ENCODE measurements at places on chromosomes 16 and 17.

- no peak for DNase-seq
These were observed 129.0 kb downstream of the SKAP1 start for GRCh38 chr17:48301002-48301401.

DNA sequence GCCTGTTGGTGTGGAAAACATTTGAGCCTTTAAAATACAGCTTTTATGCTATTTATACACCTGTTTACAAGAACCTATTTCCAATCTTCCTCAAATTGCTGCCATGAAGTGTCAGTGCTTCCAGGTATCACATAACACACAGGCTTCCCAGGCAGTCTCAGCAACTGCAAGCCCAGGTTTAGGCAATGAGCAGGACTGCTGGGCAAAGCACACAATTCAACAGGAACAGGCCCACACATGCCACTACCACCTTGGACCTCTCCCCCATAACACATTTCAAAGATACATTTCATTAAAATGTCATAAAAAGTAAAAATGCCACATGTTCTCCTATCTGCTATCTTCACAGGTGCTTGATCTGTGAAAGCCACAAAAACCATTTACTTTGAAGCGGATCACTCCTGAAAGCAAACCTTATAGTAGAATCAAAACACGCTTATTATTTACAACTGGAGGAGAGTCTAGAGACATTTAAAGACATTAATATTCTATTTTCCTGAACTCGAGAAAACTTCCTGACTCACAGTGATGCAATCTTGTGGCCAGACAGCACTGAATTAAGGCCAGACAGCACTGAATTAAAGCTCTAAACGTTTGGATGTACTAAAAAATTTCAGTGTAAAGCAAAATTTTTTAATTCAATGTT is 31.5 kb downstream of the ANKFY1 start:
- DNase-seq: no peak

DNA sequence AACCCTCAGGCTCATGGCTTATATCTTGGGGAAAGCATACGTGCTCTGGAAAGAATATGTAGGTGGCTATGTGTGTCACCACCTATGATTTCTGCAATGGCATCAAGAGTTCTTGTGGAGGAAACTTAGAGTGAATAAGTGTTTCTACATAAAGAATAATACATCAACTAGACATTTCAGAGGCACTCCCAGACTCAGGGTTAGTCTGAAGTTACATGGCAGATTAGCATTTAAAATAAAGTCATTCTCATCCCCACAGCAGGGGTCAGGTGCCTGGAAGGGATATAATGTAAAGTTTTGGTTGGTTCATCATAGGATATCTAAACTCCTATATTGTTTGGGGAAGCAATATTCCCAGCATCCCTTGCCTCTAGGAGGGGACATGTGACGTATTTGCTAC is 182.1 kb downstream of the PCTP start:
- no peak for DNase-seq

- DNase-seq: no peak
These were observed 12.2 kb downstream of the ZNHIT3 start for GRCh38 chr17:36498560-36499300.

GRCh38 chr16:4754865-4755264 is 12.1 kb downstream of the ZNF500 start:
- DNase-seq: no peak

DNA sequence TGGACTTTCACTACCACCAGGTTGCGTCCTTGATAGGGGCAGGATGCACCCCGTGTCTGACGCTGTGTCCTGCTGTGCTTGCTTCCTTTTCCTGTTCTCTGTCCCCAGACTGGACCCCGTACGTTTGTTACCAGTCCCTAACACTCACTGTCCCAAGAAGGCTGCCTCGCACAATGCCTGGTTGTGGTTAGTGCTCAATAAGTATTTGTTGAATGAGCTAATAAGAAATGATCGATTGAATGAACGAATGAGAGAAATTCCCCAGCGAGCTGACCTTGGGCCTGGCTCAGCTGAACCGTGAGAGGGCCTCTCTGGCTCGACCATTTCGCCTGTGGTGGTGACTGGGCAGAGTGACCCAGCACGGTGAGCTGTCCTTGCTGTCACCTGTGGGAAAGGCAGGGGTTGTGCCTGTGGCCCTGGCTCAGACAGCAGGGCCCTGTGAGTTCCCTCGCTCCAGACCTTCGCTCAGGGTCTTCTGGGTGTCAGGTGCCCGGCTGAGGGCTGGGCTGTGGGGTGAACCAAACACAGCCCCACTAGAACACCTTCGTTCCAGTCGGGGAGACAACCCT is 20.9 kb downstream of the CMIP start:
- DNase-seq: no peak

- DNase-seq: no peak
These were observed 2.5 kb downstream of the MAF start for GRCh38 chr16:79598063-79598347.

GRCh38 chr17:13102477-13102876 is 84.7 kb upstream of the ELAC2 start:
- no peak for DNase-seq

DNA sequence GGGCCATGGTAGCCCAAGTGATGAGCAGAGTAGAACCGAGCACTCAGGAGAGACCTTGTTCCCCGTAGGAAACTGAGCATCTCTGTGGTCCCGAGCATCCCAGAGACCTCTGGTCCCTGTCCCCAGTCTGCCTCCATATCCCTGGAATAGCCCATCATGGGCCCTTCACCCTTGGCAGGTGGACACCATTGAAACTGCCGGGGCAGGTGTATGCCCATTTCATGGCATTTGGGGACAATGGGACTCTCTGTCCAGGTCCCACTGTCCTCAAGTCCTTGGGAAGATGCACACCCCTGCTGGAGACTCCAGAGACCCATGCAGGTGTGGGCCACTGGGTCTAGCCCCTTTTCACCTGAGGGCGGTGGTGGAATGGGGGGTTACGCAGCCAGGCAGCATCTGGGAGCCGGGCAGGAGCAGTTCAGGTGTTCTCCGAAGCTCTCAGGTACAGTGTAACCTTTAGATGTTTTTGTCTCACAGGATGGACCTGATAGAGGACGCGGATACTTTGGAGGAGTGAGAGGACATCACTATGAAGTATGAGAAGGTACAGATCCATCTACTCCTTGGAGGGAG is 75.9 kb downstream of the GOSR1 start:
- no peak for DNase-seq

DNA sequence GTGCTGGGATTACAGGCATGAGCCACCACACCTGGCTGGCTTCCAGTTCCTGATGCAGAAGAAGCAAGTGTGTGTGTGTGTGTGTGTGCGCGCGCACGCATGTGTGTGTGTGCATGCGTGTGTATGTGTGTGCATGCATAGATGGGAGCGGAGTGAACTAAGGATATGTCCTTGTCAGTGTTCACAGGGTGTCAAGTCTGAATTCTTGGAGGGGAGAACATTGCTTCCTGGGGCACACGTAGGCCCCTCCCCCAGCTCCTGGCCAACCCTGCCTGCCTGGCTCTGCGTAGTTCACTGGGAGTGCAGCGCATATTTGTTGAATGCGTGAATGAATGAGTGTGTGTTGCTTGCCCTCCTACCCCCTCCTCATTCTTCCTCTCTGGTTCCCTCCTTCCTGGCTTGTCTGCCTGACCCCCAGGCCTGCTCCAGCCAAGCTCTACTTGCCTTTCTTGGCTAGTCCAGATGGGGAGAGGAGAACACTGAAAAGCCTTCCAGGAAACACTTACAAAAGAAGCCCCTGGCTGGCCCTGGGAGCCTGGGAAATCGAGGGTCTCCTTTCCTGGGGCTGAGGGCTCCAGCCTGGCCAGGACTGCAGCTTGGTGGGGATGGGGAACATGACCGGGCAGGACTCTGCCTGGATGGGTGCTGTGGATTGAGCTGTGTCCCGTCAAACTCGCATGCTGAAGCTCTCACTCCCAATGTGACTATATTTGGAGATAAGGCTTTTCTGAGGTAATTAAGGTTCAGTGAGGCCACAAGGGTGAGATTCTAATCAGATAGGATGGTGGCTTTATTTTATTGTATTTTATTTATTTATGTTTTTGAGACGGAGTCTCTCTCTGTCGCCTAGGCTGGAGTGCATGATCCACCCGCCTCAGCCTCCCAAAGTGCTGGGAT is 27.9 kb downstream of the IGFBP4 start:
- no peak for DNase-seq

DNA sequence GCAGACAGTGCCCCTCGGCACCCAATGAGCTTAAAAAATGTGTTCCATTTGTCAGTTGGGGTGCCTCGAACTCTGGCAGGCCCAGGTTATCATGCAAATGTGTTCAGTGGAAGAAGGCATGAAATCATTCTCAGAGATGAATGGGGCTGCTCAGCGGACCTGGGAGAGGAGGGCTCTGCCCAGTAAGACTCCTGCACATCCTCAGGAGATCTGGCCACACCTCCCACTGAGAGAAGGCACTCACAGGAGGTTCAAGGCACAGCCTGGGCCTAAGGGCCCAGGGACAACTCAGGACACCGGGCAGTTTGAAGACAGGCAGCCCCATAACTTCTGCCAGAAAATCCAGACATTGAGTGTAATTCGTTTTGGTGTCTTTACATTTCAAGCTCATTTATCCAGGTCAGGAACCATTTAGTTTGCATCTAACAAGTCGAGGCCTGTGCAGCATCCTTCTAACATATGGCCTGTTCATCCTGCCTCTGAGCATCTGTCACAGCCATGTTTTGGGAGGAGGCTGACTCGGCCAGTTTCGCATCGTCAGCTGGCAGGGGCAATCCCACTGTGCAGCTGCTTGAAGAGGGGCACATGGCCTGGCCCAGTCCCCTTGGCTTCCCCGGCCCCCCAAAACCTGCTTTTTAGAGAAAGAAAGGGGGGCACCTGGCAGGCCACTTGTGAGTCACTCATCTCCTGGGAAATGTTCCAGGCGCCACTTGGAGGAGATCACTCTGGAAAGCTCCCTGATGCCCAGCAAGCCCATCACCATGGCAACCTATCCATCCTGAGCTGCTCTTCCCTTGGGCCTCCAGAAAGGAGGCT is 31.2 kb upstream of the BCAR1 start:
- no peak for DNase-seq

GRCh38 chr17:18976201-18976600 is 24.2 kb downstream of the SLC5A10 start:
- DNase-seq: no peak

DNA sequence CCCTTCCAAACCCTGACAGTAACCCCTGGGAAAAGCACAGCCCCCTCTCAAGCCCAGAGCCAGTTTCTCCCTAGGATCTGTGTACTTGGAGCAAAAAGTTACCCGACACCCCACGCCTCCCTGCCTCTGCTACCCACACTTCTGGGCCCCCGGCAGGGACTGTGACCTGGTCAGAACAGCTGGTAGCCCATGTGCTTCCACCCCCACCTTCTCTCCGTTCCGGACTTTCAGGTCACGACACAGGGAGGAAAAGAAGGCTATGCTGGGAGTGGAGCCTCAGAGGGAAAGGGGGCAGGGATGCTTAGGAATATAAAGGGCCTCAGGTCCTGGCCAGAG is 6.4 kb downstream of the PPY start:
- no peak for DNase-seq

- DNase-seq: no peak
These were observed 162.5 kb upstream of the SDK2 start for GRCh38 chr17:73806768-73807167.

DNA sequence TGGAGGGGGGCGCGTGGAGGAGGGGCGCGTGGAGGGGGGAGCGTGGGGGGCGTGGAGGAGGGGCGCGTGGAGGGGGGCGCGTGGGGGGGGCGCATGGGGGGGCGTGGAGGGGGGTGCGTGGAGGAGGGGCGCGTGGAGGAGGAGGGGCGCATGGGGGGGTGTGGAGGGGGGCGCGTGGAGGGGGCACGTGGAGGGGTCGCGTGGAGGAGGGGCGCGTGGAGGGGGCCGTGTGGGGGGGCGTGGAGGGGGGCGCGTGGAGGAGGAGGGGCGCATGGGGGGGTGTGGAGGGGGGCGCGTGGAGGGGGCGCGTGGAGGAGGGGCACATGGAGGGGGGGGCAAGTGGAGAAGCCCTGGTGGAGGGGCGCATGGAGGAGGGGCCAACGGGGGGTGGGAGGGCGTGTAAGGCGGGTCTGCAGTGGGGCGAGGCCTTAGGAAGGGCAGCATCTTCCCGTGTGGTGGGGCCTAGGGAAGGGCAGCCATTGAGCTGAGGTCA is 7.3 kb downstream of the MSLN start:
- DNase-seq: no peak

GRCh38 chr16:74832228-74832627 is 57.6 kb upstream of the FA2H start:
- DNase-seq: no peak

DNA sequence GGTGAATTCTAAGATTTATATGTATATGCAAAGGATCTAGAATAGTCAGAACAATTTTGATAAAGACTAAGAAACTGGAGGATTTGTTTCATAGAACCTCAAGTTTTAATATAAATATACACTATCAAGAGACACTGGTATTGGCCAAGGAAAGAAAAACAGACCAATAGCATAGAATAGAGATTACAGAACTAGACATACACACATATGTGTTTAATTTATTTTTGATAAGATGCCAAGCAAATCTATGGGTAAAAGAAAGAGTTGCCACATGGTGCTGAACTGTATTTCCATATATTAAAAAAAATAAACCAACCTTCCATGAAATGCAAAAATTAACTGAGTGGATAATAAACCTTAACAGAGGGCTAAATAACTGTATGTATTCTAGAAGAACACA is 27.9 kb upstream of the LRRC37A3 start:
- DNase-seq: no peak

DNA sequence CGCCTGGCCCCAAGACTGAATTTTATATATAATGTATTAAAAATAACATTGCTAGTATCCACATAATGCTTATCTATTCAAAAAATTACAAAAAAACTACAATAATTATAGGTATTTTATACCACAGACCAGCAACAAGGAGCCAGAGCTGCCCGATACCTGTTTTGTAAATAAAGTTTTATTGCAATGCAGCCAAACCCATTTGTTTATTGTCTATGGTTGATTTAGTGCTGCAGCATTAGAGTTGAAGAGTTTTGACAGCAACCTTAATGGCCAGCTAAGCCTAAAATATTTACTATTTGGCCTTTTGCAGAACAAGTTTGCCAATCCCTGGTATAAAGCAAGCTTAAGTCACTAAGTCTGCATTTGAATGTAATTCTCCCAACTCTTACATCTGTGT is 5.6 kb downstream of the MEIOC start:
- no peak for DNase-seq
